Vagina (tissue), 2 donors: ENCODE measurements at places on chromosomes 1 and 21. TPM values are rescaled to one million over a fixed set of nuclear protein-coding genes. Genes with fewer than 3 reads are reported as not detected.

ETV3L gene
- not detected for total RNA-seq

RXFP4 gene
- total RNA-seq = not detected

CD1E gene
- total RNA-seq = 2.5 TPM

ZNF684 gene
- total RNA-seq = 1.2 TPM

THEMIS2 gene
- total RNA-seq = 21.9 TPM

LRRN2 gene
- 3.4 TPM for total RNA-seq

UBASH3A gene
- total RNA-seq = 6.4 TPM

ATP1A2 gene
- total RNA-seq = 11.0 TPM

OR10Z1 gene
- total RNA-seq = not detected

POU3F1 gene
- not detected for total RNA-seq

VWA5B1 gene
- total RNA-seq = not detected

ELF3 gene
- total RNA-seq = 287 TPM

ERICH3 gene
- total RNA-seq = 0.49 TPM

GJA4 gene
- 28.5 TPM for total RNA-seq
